ENCODE measurements at places on chromosomes 11 and 22.

DNA sequence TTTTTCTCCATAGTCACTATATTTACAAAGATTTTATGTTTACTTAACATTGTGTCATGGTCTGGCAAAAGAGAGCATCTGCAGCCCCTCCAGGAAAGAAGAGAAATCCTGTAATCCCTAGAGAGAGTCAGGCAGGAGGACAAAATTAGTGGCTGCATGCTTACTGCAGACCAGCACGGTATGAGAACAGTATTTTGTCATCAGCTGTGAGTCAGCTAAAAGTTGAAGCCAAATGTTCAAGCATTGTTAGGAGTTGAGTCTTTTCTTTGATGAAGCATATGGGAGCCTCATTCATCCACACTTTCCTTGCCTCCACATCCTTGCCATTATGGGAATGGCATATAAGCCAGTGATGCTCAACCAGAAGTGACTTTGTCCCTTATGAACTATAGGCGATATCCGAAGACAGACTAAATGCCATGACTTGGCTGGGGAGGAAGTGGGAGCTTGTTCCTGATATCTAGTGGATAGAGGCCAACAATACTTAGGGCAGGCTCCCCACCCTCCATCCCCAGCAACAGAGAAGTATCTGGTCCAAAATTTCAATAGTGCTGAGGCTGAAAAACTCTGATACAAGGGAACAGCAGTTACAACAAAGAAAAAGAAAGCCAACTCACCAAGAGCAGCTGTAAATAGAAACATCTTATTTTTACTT is 112.0 kb upstream of the OR5AK2 start:
- no peak for DNase-seq

DNA sequence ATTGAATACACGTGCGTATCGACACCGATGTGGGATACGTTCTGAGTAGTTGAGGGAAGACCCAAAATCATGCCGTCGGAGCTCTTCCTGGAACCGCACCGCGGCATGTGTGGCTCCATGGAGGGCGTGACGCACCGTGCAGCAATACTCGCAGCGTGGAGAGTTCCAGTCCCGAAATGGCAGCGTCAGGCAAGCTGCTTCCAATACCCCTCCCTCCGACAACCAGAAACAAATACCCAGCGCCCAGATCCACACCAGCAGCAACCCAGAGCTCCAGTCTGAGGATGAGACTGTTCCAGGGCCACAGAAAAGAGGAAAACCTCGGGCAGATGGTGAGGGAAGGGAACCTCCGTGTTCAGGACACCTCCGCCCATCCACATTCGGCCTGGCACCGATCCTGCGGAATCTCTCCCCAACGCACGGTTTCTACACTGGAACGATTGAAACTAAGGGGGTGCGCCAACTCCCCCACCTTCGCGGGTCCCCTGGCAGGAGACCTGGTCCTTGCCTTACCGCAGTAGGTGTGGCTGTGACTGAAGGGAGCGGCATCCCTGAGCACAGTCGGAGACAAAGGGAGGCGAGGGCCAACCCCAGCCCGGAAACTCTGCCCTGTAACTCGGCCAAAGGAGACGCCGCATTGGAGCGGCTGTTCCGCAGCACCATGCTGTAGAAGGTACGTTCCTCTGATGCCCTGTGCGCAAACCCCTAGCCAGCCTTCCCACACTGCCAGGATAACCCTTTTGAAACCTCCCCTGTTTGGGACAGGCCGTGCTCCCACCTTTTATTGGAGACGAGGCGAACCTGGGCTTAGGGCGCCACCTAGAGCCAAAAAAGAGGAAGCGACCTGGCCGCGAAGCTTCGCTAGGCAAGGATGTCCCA is 28.2 kb downstream of the DBX1 start:
- peak; percentile 42 for DNase-seq

DNA sequence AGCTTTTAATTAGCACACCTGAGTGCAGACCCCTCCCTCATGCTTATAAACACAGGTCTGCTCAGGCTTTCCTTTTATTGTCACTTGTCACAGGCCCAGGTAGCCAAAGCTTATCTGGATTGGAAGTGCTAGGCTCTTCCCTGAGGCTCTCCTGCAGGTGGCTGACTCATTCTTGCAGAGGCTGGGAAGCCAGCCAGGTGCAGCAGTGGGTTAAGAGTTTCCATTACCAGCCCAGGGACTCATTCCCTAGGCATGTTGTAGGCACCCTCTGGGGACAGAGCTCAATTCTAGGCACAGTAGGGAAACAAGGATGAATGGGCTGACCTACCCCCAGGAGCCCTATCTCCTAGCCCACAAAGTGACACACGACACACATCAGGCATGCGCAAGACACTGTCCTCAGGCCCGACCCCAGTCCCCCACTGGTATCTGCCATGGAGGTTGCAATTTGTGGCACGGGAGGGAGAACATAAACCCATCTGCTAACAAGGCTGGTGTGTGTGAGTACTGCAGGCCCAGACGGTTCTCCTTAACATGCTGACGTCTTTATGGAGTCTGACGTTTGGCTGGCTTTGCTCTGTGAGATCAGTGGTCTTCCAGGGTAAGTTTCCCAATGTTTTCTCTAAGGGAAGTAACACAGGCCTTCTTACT is 94.2 kb downstream of the ABTB2 start:
- no peak for DNase-seq

GRCh38 chr11:130578738-130579368 is 130.4 kb downstream of the ADAMTS15 start:
- DNase-seq = no peak

- DNase-seq = no peak
Observed at GRCh38 chr11:120024046-120024445, 113.9 kb downstream of the TRIM29 start.

GRCh38 chr11:15750535-15751308 is 605.6 kb downstream of the SOX6 start:
- no peak for DNase-seq

DNA sequence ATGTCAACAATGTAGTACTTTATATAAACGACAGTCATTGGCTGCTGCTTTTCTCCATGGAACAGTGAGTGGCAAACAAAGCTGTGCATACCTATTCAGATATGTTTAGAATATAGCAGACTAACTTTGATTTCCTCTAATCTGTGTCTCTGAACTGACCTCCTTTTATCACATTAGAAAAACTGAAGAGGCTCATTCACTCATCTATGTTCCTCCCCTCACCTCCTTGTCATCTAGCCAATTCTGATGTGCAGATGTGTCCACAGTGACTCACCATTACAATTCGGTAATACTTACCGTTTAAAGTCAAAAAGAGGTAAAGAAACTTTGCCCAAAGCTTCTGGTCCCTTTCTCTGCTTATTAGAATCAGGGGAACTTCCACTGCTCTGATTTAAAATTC is 51.5 kb upstream of the RPS13 start:
- no peak for DNase-seq

DNA sequence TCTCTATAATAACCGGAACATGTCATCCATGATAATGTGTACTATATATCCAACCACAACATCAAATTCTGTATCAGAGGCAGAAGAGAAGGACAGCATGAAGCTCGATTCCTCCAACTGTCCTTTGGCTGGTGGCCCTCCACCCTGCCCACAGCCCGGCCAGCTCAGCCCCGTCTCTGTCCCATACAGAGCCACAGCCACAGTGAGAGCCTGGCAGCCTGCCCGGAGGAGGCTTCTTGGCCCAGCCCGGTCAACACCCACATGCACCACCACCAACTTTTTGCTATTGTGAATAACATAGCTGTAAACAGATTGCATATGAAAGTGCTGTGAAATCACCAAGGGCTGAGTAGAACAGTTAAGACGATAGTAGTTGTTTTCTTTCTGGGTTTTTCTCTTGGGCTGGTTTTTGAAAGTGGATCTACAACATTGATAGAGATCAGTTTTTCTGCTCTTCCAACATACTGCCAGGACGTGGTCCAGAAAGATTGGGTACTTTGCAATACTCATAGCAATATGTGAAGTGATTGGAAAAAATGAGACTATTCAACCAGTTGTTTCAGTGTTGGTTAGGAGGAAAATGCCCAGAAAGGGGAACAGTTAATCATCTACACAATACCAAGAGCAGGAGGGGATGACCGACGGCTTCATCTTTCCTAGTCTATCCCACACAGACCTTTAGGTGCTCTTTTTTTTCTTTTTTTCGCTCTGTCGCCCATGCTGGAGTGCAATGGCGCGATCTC is 6.9 kb upstream of the TUBA8 start:
- no peak for DNase-seq

DNA sequence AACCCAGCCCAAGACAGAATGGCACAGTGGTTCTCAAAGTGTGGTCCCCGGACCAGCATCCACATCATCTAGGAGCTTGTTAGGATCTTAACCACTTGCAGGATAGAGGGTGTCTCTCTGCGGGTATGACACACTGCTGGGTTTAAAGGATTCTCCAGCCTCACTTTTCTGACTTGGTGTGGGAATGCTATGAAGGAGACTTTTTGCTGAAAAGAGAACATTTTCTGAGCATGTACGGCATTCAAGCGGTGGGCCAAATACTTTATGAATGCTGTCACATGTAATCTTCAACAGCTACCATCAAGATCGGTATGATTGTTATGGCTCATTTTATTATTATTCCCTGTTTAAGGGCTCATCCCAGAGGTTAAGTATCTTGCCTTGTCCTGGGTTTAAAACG is 1.8 kb upstream of the CD82 start:
- no peak for DNase-seq
